COLO829 (cell line): ENCODE measurements at places on chromosomes 4 and X.

- no peak for DNase-seq
These were observed 76.7 kb downstream of the TAB3 start for GRCh38 chrX:30812326-30812725.

- no peak for DNase-seq
These were observed 480.0 kb downstream of the NLGN4X start for GRCh38 chrX:5748586-5749150.

- no peak for DNase-seq
These were observed 141.3 kb downstream of the LDB2 start for GRCh38 chr4:16757080-16757521.

DNA sequence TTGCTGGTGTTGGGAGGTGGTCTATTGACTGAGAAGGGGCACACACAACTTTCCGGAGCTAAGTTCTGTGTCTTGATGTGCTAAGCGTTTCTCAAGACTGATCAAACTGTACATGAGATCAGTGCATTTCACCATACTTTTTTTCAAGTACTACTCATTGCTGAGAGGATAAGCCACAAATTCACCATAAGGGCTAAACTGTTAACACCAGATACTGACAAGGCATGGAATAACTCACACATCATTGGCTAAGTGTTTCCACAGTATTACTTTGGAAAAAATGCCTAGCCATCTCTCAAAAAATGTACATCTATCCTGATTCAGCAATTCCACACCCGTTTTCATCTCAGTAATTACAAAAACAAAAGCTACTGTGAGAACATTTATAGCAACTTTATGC is 13.0 kb downstream of the RBMX start:
- DNase-seq = no peak

GRCh38 chr4:151408380-151408629 is 671 bp upstream of the FHIP1A start:
- no peak for DNase-seq

DNA sequence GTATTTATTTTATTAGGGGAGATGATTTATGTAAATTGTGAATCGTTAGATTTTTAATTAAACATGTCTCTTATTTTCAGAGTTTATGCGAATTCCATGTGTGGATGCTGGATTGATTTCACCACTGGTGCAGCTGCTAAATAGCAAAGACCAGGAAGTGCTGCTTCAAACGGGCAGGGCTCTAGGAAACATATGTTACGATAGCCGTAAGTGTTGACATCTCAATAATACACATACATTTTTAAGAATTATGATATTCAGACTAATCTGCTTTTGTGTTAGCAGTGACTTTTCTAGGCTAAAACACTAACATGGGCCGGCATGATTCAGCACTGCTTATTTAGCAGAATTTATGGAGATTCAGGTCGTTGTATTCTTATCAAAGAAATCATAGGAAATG is 91.2 kb downstream of the RAP1GDS1 start:
- DNase-seq = no peak

GRCh38 chr4:128161138-128161537 is 100.0 kb downstream of the LARP1B start:
- no peak for DNase-seq

- DNase-seq = no peak
These were observed 5.0 kb downstream of the GPR78 start for GRCh38 chr4:8585186-8585585.

GRCh38 chr4:140109737-140110136 is 44.2 kb downstream of the MAML3 start:
- no peak for DNase-seq

DNA sequence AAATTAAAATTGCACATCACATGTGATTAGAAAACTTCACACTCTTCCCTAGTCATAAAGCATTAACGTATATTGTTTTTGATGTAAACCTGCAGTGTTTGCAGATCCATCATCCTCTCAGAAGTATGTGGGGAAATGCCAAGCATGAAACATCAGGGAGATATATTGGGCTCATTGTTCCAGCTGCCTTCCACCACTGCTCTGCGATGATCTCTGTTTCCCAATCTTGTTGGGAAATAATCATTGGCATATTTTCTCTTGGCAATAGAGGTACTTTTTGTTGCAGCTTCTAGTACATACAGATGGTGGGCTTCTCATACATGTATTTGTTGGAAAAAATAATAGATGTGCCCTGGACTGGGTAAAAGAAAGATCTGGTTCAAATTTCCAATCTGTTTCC is 466.3 kb upstream of the HS3ST1 start:
- no peak for DNase-seq

DNA sequence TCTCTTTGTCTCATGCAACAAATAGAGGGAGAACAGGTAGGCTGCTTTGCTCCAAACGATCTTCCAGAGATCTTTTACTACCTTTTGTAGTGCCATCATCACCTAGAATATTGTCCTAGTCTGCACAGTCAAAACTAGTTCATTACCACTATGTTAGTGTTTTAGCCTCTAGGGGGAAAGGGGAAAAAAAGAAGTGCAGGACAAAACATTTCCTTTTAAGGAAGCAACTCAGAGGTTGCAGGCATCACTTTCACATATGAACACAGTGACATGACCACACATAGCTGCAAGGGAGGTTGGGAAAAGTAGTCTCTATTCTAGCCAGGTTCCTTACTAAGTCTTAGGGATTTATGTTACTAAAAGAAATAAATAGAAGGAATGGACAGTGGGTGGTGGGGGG is 39.3 kb upstream of the RAP2C start:
- DNase-seq = no peak

DNA sequence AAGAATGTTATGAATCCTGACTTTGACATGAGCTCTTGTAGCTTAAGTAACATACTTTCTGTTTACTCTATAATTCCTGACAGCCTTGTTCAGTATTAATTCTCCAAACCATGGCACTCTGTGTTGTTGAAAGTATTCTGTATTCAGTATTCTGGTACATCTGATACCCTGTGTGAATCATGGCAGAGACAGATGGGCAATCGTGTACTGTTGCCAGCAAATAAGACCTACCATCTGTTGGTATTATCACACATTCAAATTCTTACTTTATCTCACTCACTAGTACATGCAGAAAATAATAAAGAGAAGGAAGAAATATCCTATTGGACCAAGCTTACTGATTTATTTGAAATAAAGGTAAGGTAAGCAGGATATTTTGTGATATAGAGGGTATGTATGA is 7.9 kb downstream of the MBTPS2 start:
- DNase-seq = no peak

DNA sequence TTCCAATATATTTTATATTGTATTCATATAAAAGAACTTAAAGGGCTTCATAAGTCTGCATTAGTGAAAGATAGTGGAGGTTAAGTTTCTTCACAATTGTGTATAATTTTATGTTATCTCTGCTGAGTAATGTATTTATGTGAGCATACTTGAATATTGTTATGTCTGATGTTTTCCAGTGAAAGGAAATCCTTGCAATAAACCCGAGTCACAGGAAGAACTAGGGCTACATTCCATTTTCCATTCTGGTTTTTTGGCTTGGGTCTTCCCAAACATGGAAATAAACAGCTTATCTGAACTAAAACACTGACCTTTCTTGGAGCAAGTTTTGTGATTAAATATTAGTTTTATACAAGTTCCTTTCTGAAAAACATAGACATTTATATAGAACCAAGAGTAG is 231.3 kb upstream of the GPRIN3 start:
- DNase-seq = no peak

DNA sequence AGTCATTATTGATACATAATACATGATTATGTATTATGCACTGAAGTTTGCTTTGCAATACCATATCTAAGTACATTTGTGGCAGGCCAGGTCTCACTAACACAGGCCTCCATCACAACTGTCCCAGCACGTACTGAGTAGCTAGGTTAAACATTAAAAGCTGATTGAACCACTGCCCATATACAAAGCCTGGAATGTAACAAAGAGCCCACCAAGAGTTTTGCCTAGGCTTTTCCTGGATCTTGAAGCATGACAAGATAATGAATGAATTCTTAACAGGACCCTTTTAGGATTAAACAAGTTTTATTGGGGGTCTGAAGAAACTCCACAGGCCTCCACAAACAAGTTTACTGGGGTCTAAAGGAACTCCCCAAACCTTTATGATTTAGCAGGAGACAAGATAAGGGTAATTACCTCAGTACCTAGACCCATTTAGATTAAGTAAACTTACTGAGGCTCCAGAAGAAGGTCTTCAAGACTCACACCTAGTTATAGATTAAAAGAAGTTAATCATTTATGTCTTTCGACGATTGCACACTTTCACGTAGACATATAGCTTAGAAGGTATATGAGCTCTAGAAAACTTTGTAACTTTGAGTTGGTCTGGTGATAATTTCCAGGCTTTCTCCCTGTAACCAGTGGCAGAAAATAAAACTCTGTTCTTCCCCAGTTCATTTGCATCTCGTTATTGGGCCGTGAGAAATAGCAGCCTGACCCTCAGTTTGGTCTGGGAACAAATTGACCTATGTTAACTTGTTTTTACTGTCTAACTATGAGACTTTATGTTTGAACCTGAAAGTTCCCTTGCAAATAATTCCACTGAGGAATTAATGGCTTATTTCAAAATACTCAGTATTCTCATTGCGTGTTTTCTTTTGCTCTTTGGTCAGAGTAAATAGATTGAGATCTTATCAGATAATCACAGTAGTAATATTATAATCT is 84.8 kb downstream of the PHEX start:
- no peak for DNase-seq

GRCh38 chrX:48890296-48890925 is 7.2 kb downstream of the TIMM17B start:
- DNase-seq = no peak

DNA sequence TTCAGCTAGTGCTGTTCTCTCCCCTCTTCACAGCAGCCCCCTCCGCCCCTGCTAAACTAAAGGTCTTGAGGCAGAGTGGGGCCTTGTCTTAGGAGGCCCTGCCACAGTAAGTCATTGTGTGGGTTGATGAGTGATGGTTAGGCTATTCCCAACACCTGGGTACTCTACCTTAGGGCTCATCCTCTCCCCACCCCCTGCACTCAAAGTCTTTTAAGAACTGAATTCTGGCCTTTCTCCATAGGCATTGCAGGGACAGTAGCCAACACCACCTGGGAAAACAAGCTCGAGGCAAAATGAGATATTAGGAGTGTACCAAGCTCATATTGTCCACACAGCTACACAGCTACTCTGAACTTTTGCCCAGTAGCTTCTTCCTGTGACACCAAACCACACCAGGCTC is 42.5 kb downstream of the RAB40AL start:
- no peak for DNase-seq

- DNase-seq = no peak
These were observed 170.9 kb downstream of the CLCN4 start for GRCh38 chrX:10327651-10328050.

- no peak for DNase-seq
These were observed 108.8 kb downstream of the C4orf51 start for GRCh38 chr4:145788755-145789154.

DNA sequence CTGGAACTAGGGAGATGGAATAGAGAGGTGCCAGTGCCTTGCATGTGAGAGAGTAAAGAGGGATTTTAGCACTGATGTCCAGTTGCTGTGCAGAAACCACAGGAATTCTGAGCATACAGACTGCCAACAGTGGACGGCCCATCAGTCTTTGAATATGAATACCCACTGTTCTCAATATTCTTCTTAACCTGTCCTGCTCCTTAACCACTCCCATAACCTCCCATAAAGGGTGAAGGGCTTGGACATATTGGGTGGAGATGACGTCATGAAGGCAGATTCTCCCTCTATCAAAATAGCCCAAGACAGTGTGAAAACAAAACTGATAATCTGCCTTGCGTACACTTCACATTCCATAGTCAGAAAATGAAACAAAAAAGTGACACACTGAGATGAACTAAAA is 1313.7 kb upstream of the PABPC4L start:
- no peak for DNase-seq

GRCh38 chrX:129659861-129660260 is 5.1 kb upstream of the APLN start:
- DNase-seq = no peak

- DNase-seq = no peak
These were observed 12.1 kb downstream of the PPA2 start for GRCh38 chr4:105461621-105462382.

DNA sequence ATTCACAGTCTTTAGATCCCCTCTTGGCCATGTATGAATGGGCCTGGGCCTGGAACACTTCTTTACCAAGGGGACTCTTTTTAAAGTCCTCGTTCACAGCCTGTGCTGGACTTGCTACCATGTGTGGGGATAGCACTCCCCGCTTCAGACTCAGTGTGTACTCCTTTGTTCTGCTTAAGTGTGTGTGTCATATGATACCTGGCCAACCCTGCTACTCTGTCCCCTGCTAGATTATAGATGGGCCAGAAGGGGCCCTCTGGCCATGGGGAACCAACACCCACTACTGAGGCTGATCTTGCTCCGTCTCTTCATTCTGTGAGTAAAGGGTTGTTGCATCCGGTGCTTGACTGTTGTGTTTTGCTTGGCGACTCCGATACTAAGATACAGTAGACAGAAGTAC is 8.0 kb downstream of the CCDC110 start:
- no peak for DNase-seq

DNA sequence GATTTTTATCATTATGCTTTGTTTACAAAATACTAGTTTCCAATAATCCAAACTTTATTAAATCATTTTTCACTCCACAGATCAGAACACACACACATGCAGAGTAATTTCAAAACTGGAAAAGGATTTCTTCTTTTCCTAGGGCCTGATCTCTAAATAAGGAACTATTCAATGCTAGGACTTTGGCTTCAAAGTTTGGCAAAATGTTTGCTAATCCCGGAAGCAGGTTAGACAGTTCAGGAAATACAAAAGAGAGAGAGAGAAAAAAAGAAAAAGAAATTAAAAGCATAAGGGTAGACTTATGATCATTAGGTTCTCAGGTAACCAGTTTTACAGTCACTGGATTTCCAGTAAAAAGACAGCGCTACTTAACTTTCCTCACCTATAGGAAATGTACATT is 211.0 kb downstream of the DCLK2 start:
- DNase-seq = no peak

- DNase-seq = no peak
These were observed 136.0 kb upstream of the STX18 start for GRCh38 chr4:4677556-4678522.

GRCh38 chr4:1577822-1578217 is 106.3 kb downstream of the FAM53A start:
- DNase-seq = no peak

GRCh38 chr4:184451726-184452125 is 22.6 kb downstream of the IRF2 start:
- no peak for DNase-seq

DNA sequence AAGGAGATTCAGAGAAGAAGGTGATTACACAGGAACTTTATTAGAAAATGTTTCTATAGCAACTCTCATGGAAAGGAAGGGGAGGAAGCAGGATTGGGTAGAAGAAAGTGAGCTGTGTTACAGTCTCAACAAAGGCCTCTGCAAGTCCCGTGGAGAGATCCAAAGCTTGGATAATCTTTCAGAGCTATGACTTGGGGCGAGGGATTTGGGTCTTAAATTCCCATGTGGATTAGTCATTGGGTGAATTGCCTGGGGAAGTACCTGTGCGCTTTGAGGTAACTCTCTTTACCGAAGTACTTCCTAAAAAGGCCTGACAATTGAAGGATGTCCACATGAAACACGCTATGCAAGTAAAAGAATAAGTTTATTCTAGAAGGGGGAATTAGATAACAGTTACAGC is 133.8 kb upstream of the ANKRD50 start:
- no peak for DNase-seq
